Foreskin fibroblast (primary cell): ENCODE measurements at places on chromosomes 3 and 15.

- DNase-seq: no peak
Measured at GRCh38 chr15:57281321-57281720, 95.0 kb upstream of the CGNL1 start.

- DNase-seq: no peak
Measured at GRCh38 chr15:83065431-83065830, 1.6 kb downstream of the BTBD1 start.

DNA sequence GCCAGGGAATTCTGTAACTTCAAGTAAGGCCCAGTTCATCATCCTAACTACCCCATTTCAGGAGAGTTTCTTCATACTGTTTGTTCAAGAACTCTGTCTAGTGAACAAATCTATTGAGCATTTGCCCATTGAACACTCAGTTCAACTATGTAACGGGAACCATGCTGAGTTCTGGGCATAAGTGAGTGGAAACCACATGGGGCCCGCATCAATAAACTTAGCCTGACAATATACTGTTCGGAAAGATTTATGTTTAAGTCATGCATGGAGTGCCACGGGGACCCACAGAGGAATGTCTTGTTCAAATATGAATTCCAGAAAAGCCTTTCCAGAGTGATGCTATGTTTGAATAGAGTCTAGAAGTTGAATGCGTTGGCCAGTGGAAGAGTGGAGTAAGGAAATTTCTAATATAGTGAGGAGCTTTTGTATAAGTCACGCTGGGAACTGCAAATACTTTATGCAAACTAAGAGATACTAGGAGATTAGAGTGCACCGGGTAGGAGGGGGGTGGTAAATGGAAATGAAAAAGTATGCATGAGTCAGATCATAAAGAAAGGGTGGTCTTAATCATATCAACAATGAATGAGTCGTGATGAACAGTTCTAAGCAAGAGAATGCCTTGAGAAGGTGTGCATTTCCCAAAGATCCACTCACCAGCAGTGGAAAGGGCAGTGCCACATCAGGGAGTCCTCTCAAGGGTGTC is 279.8 kb downstream of the VPS13C start:
- DNase-seq: peak; percentile 46

DNA sequence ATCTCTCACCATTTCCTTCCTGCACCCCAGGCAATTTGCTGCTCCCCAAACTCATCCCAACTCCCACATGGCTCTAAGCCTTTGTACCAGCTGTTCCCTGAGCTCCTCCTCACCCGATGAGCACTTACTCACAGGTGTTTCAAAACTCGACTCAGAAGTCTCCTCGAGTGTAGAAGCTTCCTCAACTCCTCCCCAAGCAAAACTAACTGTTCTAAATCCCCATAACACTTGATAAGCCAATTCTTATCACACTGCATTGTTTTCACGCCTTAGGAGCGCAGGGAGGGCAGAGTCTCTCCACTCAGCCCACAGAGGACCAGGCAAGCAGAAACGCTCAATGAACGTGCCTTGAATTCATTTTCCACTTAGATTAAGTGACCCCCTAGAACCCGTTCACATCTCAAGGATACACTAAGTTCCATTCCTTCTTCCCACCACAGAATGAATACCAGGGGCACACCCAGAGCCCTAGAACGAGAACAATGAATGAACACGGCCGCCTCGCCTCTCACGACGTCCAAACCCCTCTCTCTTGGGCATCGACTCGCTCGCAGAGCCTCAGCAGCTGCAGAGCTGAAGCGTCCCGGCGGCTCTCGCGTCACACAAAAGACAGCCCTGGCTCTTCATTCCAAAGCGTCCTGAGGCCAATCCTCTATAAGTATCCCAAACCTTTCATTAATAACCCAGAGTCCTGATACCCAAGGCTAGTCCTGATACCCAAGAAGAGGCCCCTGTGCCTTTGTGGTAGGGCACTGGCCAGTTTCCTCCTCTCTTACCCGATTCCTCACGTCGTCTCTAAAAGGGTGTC is 1.1 kb downstream of the RAF1 start:
- DNase-seq: peak; percentile 76

DNA sequence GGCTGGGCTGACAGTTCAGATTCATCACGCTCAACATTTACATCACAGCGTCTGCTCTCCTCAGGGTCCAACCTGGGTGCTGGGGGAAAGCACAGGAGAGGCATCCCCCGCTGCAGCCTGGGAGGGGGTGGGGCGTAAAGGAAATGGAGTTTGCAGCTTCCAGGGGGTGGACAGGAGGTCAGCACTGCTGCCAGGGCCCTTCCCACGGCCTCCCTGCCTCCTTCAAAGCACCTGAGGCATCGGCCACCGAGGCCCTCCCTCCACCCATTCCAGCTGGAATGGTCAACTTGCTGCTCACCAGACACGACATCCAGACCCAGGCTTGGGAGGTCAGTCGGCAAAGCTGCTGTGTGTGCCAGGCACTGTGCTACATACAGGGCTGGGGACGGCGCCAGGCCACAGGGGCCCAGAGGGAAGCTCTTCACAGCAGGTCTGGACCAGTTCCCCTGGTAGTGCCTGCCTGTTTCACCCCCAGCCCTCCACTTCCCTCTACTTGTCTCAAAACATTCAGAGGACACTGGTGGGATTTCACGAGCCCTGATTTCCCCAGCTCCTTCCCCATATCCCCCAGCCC is 120.7 kb downstream of the ANP32A start:
- DNase-seq: peak; percentile 17

GRCh38 chr15:96428742-96429141 is 98.2 kb downstream of the NR2F2 start:
- DNase-seq: peak; percentile 91

- no peak for DNase-seq
Measured at GRCh38 chr15:34456658-34457057, 19.1 kb upstream of the GOLGA8A start.

GRCh38 chr3:4709341-4709740 is 216.2 kb downstream of the ITPR1 start:
- peak; percentile 34 for DNase-seq

- DNase-seq: no peak
Measured at GRCh38 chr15:40721701-40722100, 26.7 kb downstream of the RAD51 start.

GRCh38 chr3:167887096-167887495 is 151.6 kb downstream of the SERPINI1 start:
- DNase-seq: peak; percentile 19

DNA sequence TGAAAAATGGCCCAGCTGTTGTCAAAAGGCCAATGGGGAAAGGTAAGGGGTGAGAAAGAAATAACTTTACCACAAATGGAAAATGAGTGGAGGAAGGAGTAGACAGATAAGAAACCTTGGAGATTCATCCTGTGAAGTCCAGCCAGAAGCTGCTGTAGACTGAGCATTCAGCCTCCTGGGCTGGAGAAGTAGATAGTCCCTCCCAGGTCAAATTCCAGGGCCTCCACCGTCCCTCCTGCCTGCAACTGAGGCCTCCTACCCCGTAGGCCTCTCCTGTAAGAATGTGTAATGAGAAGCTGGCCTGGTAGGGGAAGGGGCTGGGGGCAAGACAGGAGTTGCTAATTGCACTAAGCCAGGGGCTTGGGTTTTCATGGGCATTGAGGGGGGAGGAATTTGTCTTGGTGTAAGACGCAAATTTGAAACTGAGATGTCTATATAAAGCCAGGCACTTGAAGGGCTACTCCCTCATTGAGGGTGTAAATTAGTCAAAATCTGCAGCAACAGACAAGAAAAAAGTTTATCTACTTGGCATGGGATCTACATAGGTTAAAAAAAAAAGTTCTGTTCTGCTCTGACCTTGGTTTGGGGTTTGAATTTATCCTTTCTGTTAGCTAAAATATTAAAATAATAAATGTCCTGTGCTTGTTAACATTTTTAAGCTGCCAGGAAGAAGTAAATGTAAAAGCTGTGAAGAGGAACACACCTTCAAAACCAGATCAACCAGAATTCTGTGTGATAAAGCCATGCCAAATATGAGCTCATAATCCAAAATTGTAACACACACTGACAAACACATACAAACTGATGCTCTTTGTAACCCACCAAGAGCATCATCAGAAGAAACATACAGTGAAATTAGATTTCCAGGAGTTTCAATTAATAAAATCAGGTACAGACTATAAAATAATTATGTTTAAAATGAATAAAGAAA is 1.7 kb upstream of the RBP2 start:
- no peak for DNase-seq

DNA sequence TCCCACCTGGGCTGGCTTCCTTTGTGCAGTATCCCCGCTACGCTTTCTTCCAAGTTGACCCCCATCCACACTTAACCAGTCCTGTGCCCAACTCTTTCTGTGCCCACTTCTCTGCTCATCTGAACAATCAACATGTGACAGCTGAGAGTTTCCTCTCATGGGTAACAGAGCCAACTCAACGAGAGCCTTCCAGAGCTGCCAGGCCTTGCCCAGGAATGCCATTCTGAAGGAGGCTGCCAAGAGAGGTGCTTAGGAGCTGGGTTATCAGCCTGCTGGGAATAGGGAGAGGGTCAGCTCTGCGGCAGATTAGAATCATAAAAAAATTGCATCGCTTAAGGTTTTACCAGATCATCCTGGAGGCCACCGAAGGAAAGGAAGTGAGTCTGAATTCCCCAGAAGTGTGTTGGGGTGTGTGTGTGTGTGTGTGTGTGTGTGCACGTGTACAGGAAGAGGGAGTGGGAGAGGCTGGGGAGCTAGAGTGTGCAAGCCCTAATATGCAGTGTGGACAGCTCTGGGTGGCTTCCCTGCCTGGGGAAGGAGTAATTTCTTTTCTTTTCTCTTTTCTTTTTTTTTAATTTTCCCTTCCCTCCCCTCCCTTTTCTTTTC is 66.7 kb downstream of the ITGA11 start:
- no peak for DNase-seq

DNA sequence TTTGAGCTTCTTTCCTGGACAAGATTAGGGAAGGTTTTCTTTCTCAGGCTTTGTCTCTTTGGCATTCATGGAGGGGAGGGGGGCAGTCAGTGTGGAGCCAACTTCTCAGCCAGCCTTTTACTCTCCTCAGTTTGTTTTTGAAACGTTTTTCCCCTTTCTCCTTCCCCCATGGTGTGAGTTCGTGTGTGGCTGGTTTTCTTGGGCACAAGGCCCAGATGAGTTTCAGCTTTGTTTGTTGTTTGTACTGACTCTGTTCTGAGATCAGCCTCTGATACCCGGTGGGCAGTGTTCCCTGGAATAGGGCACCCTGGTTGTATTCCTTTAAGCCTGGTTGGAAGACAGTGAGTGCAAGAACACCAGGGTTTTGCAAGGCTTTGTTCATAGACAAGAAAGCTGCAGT is 168.2 kb upstream of the RARB start:
- peak; percentile 8 for DNase-seq

GRCh38 chr15:67280217-67280616 is 25.6 kb downstream of the IQCH start:
- no peak for DNase-seq
